ENCODE measurements at places on chromosomes 1 and 21.

- no peak for DNase-seq
These were observed 11.5 kb downstream of the TMPRSS3 start for GRCh38 chr21:42384156-42384945.

- no peak for DNase-seq
These were observed 243.4 kb downstream of the TRABD2B start for GRCh38 chr1:47753808-47754207.

DNA sequence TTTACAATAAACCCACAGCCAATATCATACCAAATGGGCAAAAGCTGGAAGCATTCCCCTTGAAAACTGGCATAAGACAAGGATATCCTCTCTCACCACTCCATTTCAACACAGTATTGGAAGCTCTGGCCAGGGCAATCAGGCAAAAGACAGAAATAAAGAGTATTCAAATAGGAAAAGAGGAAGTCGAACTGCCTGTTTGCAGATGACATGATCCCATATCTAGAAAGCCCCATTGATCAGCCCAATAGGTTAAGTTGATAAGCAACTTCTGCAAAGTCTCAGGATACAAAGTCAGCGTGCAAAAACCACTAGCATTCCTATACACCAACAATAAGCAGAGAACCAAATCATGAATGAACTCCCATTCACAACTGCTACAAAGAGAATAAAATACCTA lies 235.5 kb downstream of the DPYD start:
- no peak for DNase-seq

- DNase-seq: no peak
These were observed 10.2 kb downstream of the KCNC4 start for GRCh38 chr1:110220324-110220723.

GRCh38 chr21:26210614-26211013 lies 40.0 kb upstream of the APP start:
- DNase-seq: no peak

- peak; percentile 29 for DNase-seq
These were observed 29.2 kb upstream of the OR2B11 start for GRCh38 chr1:247487057-247487456.

- DNase-seq: no peak
These were observed 12.0 kb downstream of the PGLYRP4 start for GRCh38 chr1:153336650-153337049.

DNA sequence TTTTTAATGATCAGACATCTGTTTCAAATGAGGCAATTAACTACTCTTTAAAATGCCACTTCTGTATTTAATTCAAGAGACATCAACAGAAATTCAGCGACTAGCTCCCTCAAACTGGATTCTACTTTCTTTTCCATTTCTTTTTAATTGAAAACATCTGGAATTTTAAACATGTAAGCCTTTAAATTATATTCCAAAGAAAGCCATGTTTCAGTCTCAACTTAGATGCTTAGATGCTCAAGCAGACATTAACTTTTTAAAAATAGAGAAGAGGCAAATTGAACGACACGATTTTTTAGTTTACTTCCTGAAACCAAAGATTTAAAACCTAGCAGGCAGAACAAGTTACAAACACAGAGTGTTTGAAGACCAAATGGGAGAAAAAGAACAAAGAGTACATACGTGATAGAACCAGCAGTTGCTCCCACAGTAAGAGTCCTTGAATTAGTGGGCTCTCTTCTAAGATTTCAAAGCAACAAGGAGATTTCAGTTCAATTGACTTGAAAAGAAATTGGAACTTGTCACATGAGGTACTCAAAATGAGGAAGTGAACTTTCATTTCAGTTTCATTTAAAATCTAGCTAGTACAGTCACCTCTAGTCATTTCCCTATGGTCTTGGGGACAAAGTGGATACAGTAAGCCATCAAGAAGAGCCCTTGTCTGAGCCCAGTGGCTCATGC lies at the start of gene CTSS:
Gene CTSS (minus strand): TSS at position 483 of the 681 bp plus-strand sequence. CDS start 1,015 bp downstream, outside the sequence.
- peak; percentile 37 for DNase-seq

GRCh38 chr21:31273278-31273677 lies 70.8 kb downstream of the TIAM1 start:
- no peak for DNase-seq

GRCh38 chr1:112268408-112268807 lies 127.6 kb upstream of the CTTNBP2NL start:
- no peak for DNase-seq

DNA sequence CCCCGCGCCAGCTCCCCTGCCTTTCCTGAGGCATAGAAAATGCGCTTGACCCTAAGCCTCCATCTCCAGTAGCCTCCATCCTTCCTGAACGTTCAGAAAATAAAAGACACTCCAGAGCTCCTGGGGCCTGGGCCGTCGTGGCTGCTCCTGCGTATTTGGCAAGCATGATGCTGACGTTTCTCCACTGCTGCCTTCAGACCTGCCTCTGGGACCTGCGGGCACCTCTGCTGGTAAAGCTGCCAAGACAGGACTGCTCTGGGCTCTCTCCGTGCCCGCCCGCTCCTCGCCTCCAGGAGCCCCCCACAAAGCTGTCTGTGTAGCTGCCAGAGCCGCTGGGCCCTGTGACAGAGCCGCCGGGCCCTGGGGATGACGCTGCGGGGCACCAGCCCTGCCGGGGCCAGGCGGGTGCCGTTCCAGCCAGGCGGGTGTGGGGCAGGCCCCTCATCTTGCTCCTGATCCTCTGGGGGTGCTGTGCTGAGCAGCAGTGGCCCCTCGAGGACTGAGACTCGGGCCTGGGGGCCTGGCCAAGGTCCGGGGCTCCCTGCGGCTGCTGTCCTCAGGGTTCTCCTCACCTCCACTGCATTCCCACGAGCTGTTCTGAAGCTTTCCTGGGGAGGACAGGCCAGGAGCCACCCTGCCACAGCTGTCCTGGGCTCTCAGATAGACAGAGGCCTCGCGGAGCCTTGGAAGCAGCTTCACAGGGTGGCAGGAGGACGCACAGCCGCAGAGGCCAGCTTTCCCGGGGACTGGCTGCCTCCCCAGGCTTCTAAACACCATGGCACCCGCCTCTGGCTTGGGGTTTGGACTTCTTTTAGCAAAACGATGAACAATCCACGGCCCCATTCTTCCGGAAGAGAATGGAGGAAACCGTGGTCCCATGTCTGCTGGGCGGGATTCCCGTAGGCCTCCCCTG lies 48.1 kb downstream of the MORN1 start:
- DNase-seq: no peak

- no peak for DNase-seq
These were observed 11.8 kb upstream of the USP1 start for GRCh38 chr1:62425041-62425440.

All from RCC 7860 (cell line).